ENCODE measurements at places on chromosomes 12 and 14.

GRCh38 chr12:119153477-119154434, 25.0 kb upstream of the HSPB8 start:
- no peak for DNase-seq

- peak; percentile 83 for DNase-seq
Observed at GRCh38 chr12:153080-153746, 60.7 kb downstream of the SLC6A12 start.

- DNase-seq = no peak
Observed at GRCh38 chr14:62071039-62071438, 308.8 kb downstream of the SNAPC1 start.

DNA sequence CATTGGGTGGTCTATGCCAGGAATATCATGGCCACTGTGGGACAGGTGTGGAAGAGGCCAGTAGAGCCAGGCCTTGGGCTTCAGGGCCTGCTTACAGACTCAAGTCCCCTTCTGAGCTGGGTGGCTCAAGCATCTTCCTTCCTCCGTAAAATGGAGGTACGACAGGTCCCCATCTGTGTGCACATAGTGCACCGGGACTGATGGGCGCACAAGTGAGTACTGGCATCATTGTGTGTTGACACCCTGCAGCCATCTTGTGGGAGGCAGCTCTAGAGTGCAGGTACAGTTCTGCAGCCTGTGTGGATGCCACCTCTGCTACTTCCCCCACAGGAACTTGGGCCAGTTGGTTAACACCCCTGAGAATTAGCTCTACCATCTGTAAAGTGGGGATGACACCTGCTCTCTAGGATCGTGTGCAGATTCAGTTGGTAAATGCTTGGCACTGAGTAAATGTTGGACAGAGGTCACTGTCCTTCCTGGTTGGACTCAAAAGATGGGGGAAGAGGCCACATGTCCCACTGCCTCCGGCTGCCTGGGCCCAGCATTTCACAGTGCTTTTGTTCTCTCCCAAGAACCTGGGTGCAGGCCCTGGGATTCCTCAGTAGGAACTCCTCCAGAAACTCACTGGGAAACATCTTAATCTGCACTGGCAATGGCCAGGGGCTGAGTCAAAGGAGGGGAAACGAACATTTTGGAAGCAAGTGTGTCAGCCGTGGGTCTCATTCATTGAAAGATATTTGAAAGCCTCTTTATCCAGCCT, 70.6 kb downstream of the C14orf132 start:
- no peak for DNase-seq

DNA sequence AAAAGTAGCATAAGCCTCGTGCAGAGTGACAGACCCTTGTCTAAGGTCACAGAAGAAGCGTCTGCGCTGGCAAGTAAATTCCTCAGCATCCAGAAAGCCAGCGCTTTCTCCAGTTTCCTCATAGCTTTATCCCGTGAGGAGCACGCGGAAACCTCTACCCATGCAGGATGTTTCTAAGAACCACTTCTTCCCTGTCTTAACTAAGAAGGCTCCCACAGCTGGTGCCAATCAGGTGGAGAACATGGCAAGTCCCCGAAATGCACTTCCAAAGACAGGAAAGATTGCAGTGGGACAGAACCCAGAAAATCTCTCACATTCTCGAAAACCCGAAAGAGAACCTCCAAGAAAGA, 968 bp upstream of the ARID4A start:
- peak; percentile 62 for DNase-seq

- DNase-seq = peak; percentile 75
Observed at GRCh38 chr14:104977681-104978653, at the start of gene AHNAK2. Gene AHNAK2, minus strand, starts transcription at chr14:104978374. Its CDS starts 137 bp downstream, at chr14:104978237.

DNA sequence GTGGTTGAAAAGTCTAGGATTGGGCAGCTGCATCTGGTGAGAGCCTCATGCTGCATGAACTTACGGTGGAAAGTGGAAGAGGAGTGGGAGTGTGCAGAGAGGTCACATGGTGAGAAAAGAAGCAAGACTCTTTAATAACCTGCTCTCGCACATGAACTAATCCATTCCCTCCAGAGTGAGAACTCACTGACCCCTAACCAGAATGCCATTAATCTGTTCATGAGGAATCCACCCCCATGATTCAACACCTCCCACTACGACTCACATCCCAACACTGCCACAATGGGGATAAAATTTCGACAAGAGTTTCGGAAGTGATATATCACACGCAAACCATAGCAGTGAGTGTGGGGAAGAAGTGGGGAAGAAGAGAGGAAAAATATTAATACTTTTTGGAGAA, 377.4 kb downstream of the NAV3 start:
- DNase-seq = no peak

- DNase-seq = no peak
Observed at GRCh38 chr12:31234053-31234840, 91.7 kb downstream of the SINHCAF start.

GRCh38 chr12:67048371-67048770, 220.8 kb upstream of the CAND1 start:
- DNase-seq = no peak

- DNase-seq = no peak
Observed at GRCh38 chr12:109948368-109948767, 47.8 kb downstream of the GIT2 start.

DNA sequence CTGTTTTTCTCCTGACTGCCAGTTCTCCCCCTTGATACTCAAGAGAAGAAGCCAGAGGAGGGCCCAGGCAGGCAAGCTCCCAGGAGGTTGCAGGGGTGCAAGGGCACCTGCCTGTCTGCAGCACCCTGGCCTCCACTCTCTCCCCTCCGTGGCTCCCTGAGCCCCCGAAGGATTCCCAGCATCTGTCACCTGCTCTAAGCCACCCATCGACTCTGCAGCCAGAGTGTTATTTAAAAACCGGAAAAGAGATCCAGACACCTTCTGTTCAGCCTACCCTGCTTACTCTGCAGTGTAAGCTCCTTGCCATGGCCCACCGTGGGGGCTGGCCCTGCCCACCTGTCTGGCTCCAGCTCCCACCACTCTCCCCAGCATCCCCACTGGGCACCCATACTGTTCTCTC, 121.4 kb downstream of the KSR2 start:
- no peak for DNase-seq

DNA sequence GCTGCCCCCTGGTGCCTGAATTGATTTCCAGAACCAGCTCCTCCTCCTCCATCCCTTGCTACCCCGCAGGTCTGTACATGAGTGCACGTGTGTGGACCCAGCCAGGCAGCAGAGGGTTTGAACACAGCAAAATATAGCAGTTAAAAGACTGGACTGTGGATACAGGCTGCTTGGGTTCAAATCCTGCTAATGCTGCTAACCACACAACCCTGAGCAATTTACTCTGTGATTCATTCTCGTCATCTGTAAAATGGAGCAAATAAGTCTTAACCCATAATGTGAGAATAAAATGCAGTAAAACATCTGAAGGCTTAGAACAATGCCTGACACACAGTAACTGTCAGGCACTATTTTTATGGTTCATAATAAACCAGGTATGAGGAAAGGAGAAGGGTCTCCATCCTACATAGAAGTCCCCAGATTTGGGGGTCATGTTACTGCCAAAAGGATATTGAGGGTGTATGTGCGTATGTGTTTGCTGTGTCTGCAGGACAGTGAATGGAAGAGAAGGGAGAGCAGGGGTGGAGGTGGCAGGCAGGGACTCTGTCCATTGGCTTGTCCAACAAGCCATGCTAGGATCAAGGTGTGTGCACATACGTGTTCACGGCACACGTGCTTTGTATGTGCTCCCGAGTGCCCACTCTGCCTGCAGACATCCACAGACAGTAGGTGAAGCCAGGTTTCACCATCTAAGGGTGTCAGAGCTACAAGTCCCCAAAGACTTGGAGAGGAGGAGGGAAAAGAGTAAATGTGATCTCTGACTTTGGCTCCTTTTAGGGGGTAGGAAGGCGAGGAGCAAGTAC, 1.5 kb upstream of the STAT6 start:
- no peak for DNase-seq
